Activated CD8-positive, alpha-beta memory T cell treated with anti-CD3 and anti-CD28 coated beads for 48 hours (primary cell): ENCODE measurements at places on chromosomes 12 and 14.

DNA sequence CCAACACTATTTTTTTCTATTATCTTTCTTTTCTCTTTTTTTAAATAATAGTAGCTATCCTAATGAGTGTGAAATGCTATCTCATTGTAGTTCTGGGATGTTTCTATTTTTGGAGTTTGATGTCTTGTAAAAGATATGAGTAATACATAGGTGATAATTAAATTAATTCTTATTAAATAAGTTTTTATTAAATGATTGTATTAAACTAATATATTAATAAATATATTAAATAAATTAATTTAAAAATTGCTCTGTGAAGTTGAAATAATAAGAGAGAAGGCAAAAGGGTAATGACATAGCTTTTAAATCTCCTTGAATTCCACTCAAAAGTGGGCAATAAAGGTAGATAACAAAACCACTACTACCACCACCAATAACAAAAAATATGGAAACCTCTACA is 230.2 kb upstream of the SSTR1 start:
- DNase-seq: no peak

- DNase-seq: no peak
These were observed 26.3 kb downstream of the KLRK1 start for GRCh38 chr12:10363658-10363913.

- DNase-seq: no peak
These were observed 576.7 kb downstream of the SLC16A7 start for GRCh38 chr12:60172266-60173211.

GRCh38 chr12:121796855-121797751 is 3.6 kb upstream of the RHOF start:
- no peak for DNase-seq

- no peak for DNase-seq
These were observed 412.6 kb downstream of the MDGA2 start for GRCh38 chr14:47262801-47263200.

DNA sequence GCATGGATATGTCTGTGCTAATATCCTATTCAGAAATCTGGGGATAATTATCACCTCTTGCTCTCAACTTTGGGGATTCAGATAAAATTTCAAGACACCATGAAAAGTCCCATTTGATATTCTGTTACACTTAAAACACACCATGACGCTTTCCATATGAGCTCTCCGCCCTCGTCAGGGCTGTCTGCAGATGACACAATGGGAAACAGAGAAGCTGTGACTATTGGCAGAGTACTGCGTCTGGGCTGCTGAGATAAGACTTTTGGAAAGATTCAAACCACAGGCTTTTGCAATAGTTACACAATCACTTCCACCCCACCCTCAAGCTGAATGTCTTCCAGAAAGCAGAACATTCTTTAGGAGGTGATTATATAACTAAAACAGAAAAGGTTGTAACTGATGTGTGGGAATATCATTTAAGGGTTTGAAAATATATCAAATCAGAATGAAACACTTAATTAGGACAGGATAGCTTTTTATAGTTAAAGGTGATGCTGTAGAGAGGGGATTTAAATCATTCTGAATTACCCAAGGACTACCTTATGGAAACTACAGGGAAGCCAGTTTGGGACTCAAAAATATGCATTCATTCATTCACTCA is 75.3 kb upstream of the TMPO start:
- DNase-seq: no peak

DNA sequence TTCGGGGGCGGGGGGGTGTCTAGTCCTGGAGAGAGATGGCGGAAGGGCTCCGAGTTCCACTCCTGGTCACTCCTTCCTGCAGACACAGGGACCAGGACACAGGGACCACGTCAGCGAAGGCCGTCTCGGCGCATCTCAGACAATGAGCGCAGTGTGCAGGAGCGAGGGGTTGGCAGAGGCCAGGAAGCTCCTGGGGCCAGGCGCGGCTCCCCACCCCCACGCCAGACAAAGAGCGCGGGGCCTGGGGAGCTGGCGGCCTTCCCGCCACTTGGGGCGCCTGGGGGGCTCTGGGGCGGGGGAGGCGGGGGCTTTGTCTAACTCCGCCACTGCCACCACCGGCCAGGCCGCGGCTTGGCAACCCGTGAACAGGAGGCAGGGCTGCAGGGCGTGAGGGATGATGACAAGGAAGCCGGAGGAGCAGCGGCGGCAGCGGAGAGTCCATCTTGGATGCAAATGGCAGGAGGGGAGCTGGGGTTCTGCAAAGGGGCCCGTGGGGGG is 2.2 kb downstream of the CDK2AP1 start:
- DNase-seq: no peak

- no peak for DNase-seq
These were observed 507 bp upstream of the CD9 start for GRCh38 chr12:6199531-6200255.

GRCh38 chr14:23725980-23726710 is 90.0 kb downstream of the DHRS2 start:
- DNase-seq: no peak

DNA sequence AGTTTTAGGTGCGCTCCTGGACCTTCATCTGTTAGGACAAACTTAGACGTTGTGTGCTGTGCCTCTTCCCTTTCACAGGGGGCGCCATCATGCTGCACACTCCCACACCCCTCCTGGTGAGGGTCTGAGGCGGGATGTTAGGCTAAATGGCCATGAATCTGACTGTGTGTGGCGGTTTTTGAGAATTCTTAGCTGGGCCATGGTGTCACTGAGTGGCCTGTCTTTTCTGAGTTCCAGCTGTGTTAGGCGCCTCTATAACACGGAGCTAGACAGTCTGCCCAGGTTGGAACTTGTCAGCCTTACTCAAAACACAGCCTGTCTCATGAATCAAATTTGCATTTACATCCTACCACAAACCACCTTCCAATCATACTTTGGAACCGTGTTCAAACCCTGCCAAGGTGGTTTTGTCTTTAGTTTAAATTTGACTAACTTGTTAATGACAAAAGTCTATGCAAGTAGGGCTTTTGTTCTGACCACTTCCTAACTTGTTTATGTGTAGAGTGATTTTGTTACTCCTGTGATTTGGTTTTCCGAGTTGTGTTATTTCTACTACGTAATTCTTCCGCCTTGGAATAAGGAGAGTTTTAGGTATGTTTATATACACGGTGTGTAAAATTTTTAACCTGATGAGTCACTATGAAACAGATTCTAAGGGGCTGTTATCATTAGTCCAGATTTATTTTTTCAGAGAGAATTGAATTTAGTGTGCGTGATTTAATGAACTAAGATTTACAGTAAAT is 19.6 kb downstream of the ACVR1B start:
- peak; percentile 22 for DNase-seq

- DNase-seq: no peak
These were observed 603 bp upstream of the LRR1 start for GRCh38 chr14:49598189-49598484.

DNA sequence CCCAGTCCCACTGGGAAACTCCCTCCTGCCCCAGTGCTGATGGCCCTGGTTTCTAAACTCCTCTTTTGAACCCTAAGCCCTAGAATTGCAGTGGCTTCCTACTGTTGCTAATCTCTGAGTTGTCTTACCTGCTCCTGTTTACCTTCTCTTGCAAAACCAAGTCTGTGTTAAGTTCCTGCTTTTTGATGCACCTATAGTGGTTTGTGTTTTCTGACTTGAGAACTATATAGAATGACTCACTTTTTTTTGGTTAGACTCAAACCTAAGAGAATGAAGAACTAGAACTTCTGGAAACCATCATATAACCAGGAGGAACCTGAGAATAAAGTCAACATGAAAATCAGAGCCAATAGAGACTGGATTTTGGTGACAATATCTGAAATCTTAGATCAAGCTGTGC is 5.5 kb upstream of the GAS2L3 start:
- no peak for DNase-seq

GRCh38 chr12:120546050-120546386 is 11.9 kb downstream of the RNF10 start:
- no peak for DNase-seq

GRCh38 chr12:108728820-108729611 is 2.3 kb downstream of the CORO1C start:
- no peak for DNase-seq
